Foreskin keratinocyte (primary cell): ENCODE measurements at places on chromosomes 1 and 21. TPM values are rescaled to one million over a fixed set of nuclear protein-coding genes. Genes with fewer than 3 reads are reported as not detected.

Gene SMIM11
- 1.8 and 5.3 TPM in 2 replicates for total RNA-seq

Gene RSBN1
- 11.7 and 12.3 TPM in 2 replicates for total RNA-seq

Gene UBE2U
- total RNA-seq = not detected in 2 replicates

Gene ASPM
- total RNA-seq = 32.6 and 39.2 TPM in 2 replicates

Gene NGF
- total RNA-seq = 0.20 and 2.2 TPM in 2 replicates

Gene FRRS1
- 13.0 and 13.2 TPM in 2 replicates for total RNA-seq

Gene TFF2
- not detected in 2 replicates for total RNA-seq

Gene DDAH1
- total RNA-seq = 10.4 and 14.9 TPM in 2 replicates

Gene CENPL
- total RNA-seq = 15.5 and 16.1 TPM in 2 replicates

Gene FCN3
- total RNA-seq = not detected in 2 replicates

Gene EDN2
- total RNA-seq = 0.11 and 0.27 TPM in 2 replicates

Gene HRNR
- not detected in 2 replicates for total RNA-seq

Gene HAO2
- total RNA-seq = not detected in 2 replicates

Gene GBP2
- total RNA-seq = 0.10 and 0.11 TPM in 2 replicates

Gene VPS72
- 50.2 and 50.4 TPM in 2 replicates for total RNA-seq

Gene OR2T29
- not detected in 2 replicates for total RNA-seq
